ENCODE measurements at places on chromosomes 5 and 9.

GRCh38 chr5:115295777-115296123, 704 bp downstream of the CCDC112 start:
- DNase-seq = no peak

- no peak for DNase-seq
Measured at GRCh38 chr9:112744177-112744576, 6.4 kb upstream of the SNX30 start.

DNA sequence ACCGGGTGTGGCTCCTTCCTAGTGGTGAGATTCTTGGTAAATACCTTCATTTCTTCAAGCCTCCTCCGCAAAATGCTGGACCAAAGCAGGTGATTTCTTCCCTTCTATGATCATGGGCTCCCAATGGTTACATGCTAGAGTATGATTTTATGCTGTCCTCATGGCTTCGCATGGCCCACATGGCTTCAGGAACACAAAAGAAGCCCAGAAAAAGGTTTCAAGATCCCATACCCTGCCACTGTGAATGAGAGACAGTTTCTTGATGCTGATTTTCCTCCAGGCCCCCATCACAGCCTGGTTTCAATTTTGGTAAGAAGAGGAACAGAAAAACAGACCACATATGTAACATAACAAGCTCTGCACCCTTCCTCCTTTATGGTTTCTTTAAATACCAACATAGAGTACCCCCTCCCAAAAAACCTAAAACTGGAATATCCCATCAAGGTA, 2.4 kb upstream of the RXFP3 start:
- DNase-seq = no peak

GRCh38 chr5:81408496-81408895, 14.6 kb upstream of the ACOT12 start:
- DNase-seq = no peak

DNA sequence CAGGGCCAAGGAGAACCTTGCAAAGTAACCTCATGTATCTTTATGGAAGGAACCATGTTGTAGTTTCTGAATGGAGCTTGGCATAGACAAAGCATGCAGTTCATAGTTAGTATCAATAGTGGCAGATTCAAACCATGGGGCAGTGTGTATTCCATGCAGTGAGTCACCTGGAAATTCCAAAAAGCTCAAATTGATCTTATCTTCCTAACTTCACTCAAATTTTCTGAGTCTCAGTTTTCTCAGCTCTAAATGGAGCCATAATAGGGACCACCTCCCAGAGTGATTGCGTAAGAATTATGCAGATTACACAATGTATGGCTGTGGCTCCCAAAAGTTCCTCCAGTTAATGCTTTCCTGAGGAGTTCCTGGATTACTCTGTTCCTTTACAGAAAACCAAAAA, 549.9 kb upstream of the KLF4 start:
- DNase-seq = peak; percentile 7

DNA sequence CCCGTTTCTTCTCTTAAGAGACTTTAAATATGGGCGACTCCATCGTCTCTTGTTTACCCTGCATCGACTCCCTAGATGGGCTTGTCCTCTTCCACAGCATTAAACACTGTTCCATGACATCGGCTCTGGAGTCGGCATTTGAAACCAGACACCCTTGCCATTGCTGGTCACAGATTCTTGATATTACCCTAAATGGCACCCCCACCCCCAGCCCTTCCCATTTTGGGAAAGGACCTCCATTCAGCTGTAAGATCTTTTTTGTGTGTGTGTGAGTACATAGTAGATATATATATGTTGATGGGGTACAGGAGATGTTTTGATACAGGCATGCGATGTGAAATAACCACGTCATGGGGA, 51.1 kb upstream of the SH3PXD2B start:
- no peak for DNase-seq
